ENCODE measurements at places on chromosomes 6 and 20.

DNA sequence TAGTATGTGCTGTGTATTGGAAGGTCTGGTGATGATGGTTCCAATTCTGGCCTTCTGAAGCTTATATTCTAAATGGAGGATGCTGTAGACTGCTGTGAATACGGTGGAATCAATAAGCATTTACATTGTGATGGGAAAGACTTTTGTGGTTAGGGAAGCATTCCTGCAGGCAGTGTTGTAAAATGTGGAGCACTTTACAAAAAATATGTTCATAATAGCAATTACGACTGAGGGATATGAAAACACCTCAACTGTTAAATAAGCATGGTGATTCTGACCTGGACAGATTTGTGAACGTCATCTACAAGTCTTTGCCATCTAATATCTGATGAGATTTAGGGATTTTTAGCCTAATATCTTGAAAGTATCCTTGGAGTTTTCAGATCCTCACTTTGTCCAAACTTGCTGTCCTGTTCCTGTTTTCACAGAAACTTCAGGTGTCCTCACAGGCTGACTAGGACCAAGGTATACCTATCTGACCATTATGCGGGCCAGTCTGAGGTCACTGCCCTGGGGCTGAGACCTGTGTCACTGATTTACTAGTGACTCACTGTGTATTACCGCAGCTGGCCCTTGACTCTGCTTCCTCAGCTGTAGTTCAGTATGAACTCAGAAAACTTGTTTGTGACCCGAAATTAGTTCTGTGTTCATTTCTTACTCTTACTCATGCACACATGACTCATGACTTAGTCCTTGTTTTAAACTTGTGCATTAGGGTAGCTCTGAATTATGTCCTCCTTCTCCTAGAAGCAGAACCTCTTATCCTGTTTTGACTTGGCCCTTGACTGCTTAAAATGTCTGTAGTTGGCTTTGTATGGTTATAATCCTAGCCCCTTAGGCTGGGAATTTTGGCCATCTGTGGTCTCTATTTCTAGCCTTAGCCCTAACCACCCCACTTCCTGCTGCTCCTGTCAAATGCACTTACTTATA, 343.0 kb downstream of the CDKAL1 start:
- no peaks in the 10 kb centered on the region for H3K27me3 ChIP-seq
- peak; percentile 93 for DNase-seq
- H3K36me3 ChIP-seq, result no peaks in the 10 kb centered on the region
- H3K27ac ChIP-seq, result peak overlapping the region; percentile 70

DNA sequence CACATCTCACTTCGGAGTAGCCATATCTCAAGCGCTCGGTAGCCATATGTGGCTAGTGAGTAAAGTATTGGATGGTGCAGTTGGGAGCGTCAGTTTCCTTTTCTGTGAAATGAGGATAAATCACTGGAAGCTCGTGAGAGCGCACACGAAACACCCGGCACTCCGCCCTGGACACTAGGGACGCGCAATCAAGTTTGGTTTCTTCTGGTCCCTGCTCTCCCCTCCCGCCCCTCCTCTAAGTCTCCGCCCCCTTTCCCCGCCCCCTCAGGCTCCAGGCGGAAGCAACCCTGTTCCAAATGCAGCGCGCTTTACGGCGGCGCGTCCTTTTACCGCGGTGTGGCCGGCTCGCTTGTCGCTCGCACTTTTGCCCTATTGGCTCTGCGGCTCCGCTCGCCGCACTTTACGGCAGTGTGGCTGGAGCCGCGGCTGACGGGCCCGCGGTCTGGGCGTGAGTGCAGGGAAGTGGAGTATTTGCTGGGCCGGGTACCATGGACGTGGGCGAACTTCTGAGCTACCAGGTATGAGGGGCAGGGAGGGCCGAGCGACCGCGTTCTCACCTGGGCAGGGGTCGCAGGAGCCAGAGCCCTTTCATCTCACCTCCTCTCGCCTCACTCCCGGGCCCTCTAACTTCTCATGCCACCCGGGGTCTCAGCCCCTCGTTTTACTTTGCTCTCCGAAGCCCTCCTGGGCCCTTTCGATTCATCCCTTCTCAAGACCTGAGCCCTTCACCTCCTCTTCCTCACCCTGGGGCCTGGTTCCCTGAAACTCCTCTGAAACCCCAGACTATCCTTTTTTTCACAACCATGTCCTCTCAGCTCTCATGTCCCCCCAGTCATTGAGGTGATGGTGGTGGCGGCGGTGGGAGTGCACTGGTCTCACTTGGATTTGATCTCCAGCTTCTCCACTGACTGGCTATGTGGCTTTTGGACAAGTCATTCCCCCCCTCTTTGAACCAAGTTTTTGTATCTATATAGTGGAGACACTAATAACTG, at the start of gene CTNNBL1:
TSS of gene CTNNBL1 (plus strand) at position 396 of the 992 bp plus-strand sequence. CDS start at position 489, 93 bp downstream.
- peak; percentile 98 for DNase-seq
- H3K36me3 ChIP-seq, result no peaks in the 10 kb centered on the region
- no peaks in the 10 kb centered on the region for H3K27me3 ChIP-seq
- H3K4me1 ChIP-seq, result peaks cover 38% of the 10 kb centered on the region
- peak within 1 kb of the TSS; percentile 29 for H3K27ac ChIP-seq

DNA sequence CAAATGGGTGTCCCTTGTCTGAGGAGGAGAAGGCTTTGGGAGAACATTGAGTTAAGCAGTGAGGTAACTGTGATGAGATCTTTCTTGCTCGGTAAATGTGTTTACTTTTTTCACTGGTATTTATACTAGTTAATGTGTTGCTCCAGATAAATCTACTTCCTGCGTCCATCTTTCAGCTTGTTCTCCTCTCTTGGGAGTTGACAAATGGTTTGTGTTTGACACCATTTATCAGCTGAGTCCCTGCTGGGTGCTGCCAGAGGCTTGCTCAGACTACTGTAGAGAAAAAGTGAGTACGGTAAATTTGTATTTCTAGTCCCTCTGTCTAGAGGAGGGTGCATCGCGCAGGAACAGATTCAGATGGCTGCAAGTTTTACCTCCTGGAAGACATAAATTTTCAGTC, 8.3 kb upstream of the PRDM1 start:
- no peaks in the 10 kb centered on the region for H3K36me3 ChIP-seq
- no peak overlapping the region for H3K27ac ChIP-seq
- no peak overlapping the region for H3K4me3 ChIP-seq
- H3K27me3 ChIP-seq, result no peaks in the 10 kb centered on the region

DNA sequence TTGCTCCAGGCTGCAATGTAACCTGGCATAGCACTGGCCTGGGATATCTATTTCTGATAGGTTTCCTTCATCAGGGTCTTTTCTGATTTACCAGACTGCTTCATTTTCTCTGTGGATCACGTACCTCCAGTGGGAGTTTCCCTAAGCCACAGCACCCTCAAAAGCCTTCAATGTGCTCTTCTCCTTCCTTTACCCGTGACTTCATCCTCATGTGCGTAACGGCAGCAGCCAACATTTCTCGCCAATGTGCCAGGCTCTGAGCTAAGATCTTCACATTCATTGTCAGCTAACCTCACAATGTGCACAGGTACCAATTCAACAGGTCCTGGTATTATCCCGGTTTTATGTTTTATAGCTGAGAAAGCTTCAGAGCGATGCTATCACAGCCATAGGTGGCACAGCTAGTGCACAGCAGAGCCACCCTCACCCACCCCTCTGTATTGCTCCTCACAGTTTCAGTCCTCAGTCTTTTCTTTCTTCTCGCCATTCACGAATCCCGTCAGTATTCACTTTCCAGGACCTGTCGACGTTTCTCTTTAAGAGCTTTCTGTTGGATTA, 58.2 kb downstream of the TNFAIP3 start:
- H3K4me3 ChIP-seq, result no peak overlapping the region
- H3K4me1 ChIP-seq, result peaks cover 6% of the 10 kb centered on the region
- no peak for DNase-seq
- H3K27me3 ChIP-seq, result peaks cover 32% of the 10 kb centered on the region

DNA sequence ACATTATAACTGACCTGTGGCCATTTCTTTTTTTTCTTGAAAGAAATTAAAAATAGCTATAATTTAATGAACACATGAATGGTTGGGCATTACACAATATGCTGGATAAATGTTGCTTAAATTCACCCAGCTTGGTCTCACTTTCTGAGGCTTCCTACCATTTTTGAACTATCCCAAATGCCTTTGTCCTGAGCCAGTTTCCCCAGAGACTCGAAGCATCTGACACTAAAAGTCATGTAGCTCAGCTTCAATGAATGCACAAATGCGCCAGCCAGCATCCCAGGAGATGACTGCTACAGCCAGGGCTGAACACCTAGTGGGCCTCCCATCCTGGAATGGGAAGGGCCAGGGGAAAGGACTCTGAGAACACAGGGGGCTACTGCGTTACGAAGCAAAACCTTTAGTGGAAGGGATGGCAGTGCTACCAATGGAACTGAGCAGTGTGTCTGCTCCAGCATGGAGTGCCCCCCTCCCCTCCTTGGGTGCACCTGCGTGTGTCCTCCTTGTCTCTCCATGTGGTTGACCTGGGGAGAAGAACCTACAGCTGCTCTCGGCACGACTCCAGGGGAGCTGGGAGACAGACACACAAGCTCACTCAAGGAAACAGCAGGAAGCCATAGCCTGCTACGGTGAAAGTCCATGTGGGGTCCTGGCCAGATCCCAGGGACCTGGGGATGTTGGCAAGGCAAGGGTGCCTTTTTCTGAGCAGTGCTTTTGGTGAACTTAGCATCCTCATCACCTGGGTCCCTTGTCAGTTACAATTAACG, 60.9 kb downstream of the IRF4 start:
- no peaks in the 10 kb centered on the region for H3K4me1 ChIP-seq
- H3K27ac ChIP-seq, result no peak overlapping the region
- H3K4me3 ChIP-seq, result no peak overlapping the region
- H3K36me3 ChIP-seq, result no peaks in the 10 kb centered on the region

- H3K27ac ChIP-seq, result no peak overlapping the region
- no peaks in the 10 kb centered on the region for H3K36me3 ChIP-seq
- H3K4me3 ChIP-seq, result no peak overlapping the region
- no peaks in the 10 kb centered on the region for H3K27me3 ChIP-seq
Measured at GRCh38 chr6:51619042-51619799, 468.2 kb downstream of the PKHD1 start.

DNA sequence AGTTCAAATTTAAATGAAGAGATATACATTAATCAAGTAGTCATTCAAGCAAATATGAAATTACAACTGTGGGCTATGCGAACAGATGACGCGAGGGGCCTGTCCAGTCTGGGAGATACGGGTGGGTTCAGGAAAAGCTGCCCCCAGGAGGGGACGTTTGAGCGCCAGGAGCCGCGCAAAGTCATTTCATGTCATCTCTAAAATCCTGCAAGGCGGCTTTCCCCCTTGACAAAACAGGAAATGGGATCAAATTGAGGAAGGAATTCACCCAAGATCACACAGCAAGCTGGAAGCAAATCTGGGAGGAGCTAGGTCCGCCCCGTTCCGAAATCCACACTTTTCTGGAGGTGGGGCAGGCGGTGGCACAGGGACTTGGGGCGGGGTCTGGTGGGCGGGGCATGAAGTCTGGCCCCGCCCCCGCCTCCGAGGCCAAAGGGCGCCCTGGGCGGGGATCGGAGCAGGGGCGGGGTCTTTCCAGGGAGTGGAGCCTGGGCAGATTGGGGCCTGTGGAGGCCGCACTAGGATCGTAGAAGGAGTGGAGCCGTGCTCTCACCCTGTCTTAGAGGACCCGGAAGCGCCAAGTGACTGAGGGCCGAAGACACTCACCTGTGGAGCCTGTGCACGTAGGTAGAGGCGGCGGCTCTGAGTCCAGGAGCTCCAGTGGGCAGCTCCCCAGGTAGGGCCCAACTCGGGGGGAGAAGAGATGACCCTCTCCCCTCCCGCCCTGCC, at the start of gene LPIN3:
TSS of gene LPIN3 (plus strand) at position 495 of the 729 bp plus-strand sequence. CDS start 4,983 bp downstream, outside the sequence.
- H3K36me3 ChIP-seq, result no peaks in the 10 kb centered on the region
- H3K27me3 ChIP-seq, result peaks cover 3% of the 10 kb centered on the region
- H3K27ac ChIP-seq, result peak within 1 kb of the TSS; percentile 52
- DNase-seq, result peak; percentile 92

GRCh38 chr6:106519460-106520394, 109.6 kb downstream of the RTN4IP1 start:
- peaks cover 35% of the 10 kb centered on the region for H3K4me1 ChIP-seq
- H3K36me3 ChIP-seq, result peaks cover 27% of the 10 kb centered on the region
- H3K4me3 ChIP-seq, result no peak overlapping the region
- no peak for DNase-seq

GRCh38 chr20:25269057-25269832, 21.4 kb downstream of the PYGB start:
- peaks cover 54% of the 10 kb centered on the region for H3K36me3 ChIP-seq
- DNase-seq, result no peak
- no peak overlapping the region for H3K27ac ChIP-seq
- H3K4me1 ChIP-seq, result no peaks in the 10 kb centered on the region

GRCh38 chr20:47785311-47785853, at the start of gene SULF2:
SULF2 (minus strand) TSS chr20:47785481; CDS start chr20:47757363, 28,118 bp downstream.
- H3K4me3 ChIP-seq, result peak within 1 kb of the TSS; percentile 84
- H3K27ac ChIP-seq, result no peak within 1 kb of the TSS
- H3K27me3 ChIP-seq, result peaks cover 46% of the 10 kb centered on the region
- no peak for DNase-seq

- H3K4me3 ChIP-seq, result no peak overlapping the region
- H3K4me1 ChIP-seq, result no peaks in the 10 kb centered on the region
- no peaks in the 10 kb centered on the region for H3K36me3 ChIP-seq
- no peak overlapping the region for H3K27ac ChIP-seq
Measured at GRCh38 chr20:60424267-60424902, 466.2 kb downstream of the CDH26 start.

DNA sequence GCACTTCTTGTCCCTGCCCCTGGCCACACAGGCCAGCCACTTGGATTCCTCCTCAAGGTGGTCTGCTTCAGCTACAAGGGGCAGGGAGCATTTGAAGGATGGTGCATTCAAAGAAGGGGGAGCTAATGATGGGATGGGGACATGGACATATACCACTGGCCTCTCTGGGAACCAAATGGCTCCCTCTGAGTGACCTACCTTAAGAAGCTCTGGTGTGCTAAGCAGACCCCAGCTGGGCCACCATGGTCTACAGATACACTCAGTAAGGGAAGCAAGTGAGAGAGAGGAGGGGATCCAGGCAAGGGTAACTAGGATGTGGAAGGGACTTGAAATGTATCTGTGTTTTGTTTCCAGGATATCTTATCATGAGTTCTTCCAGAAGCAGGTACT, 62.4 kb downstream of the TTI1 start:
- H3K4me3 ChIP-seq, result no peak overlapping the region
- DNase-seq, result no peak
- H3K36me3 ChIP-seq, result no peaks in the 10 kb centered on the region
- H3K27ac ChIP-seq, result no peak overlapping the region
- no peaks in the 10 kb centered on the region for H3K27me3 ChIP-seq
- no peaks in the 10 kb centered on the region for H3K4me1 ChIP-seq

DNA sequence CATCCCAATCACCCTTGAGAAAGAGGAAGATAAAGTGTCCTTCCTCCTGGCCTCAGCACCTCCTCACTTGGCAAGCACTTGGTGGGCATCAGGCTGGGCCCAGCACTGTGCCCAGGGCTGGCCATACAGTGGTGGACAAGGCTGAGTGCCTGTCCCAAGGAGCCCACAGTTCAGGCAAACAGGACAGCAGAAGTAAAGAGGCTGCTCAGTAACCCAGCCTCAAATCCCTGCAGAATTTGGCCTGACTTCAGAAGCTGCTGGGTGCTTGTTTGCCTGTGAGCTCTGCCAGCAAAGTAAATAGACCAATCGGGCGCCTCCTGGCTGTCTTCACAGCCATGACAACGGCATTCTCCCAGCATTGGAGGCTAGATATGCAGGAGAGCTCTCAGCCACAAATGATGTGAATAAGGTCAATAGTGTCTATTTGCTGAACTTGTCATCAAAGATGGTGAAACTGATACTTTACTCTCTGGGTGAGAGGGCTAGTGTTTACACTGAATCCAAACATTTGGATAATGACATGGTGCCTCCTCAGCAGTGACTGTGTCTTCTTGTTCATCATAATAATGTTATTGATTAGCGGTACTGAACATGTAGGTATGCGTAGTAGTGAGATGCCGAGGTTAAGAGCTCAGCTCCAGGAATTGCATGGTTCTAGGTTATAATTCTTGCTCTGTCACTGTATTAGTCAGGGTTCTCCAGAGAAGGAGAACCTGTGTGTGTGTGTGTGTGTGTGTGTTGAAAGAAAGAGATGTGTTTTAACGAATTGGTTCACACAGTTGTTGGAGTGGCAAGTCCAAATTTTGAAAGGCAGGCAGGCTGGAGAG, 36.9 kb upstream of the FANCE start:
- H3K36me3 ChIP-seq, result peaks cover 22% of the 10 kb centered on the region
- peak; percentile 99 for DNase-seq
- H3K27me3 ChIP-seq, result no peaks in the 10 kb centered on the region
